ENCODE measurements at places on chromosomes 3 and 15.
A peak's percentile ranks its signal among the peaks of the same experiment; 100 is the strongest.

- DNase-seq: no peak
These were observed 6.9 kb downstream of the TNIK start for GRCh38 chr3:171453180-171453886.

DNA sequence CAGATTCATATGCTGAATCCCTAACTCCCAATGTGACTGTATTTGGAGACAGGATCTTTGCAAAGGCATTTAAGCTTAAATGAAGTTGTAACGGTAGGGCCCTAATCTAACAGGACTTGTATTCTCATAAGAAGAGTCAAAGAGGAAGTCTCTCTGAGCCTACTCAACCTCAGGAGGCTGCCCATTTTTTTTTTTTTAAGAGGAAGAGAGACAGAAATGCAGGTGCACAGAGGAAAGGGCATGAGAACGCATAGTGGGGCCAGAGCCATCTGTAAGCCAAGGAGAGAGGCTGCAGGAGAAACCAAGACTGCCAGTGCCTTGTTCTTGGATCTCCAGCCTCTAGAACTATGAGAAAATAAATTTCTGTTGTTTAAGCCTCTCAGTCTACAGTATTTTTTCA is 28.4 kb downstream of the ZNF860 start:
- no peak for DNase-seq

DNA sequence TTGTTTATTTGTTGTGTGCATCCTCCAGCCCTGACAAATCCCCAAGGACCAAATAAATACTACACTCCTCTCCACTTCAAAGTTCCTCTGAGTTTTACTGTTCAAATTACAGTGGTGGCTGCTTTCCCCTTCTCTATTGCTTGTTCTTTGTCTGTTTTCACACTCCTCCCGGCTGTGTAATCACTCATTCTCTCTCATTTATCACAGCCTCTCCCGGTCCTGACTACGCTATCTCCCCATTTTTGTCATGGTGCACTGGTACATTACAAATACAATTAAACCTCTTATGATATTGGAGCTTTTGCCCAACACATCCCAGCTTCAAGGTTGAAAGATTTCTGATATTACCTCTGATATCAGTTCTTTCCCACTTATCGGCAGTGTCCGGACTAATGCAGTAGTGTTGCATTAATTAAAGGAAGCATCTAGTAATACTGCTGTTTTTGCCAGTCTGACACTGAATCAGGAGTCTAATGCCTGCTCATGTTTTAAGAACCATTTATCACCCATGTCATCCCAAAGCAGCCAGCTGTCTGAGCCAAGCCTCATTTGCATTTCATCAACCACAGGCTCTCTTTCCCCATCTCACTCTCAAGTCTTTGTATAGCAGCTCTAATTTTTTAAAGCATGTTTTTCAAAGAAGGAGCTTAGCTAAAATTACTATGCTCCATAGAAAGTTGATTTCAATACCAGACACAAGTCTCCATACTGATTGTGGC is 740.5 kb downstream of the ROBO2 start:
- DNase-seq: no peak

- DNase-seq: peak; percentile 28
These were observed 61.5 kb downstream of the CGGBP1 start for GRCh38 chr3:87997298-87997697.

- peak; percentile 12 for DNase-seq
These were observed 51.6 kb upstream of the BLM start for GRCh38 chr15:90665288-90666134.

DNA sequence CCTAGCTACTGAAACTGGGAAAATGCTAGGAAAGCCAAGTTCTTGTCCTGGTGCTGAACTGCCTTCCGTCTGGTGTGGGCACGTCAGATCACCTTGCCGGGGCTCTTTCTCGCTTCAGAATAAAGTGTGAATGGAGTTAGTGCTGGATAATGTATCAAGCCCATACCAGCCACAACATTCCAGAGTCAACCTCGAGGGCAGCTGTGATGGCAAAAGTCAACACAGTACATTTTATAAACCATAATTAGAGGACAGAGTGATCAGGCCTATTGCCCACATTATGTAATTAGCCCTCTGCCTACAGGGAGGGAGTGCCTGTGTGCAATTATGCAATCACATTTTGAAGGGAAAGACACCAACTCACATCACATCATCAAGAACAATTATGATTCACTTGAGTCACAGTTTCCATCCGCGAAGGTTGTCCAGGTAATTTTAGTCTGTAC is 165.2 kb downstream of the RORA start:
- no peak for DNase-seq

- no peak for DNase-seq
These were observed 52.5 kb downstream of the PIAS1 start for GRCh38 chr15:68106656-68107055.

- no peak for DNase-seq
These were observed 86.2 kb downstream of the SEC22A start for GRCh38 chr3:123287962-123288302.

DNA sequence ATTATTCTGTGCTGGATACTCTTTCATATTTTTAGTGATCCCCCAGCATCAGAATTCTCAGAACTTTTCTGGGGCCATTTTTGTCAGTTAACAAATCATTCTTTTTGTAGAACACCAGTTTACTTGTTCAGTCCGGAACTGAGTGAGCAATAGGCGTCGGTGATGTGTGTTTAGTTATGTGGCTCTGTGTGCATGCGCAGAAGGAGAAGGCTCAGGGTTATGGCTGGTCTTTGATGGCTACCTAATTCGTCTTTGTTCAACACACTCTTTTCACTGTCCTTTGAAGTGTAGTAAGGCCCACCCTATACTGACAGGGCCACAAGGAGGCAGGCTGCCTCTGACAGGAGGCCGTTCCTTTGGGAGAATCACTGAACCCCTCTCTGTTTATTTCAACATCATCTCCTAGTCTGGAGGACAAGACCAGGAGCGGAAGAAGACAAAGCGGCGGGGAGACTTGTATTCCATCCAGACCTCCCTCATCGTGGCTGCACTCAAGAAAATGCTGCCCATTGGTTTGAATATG is 158.2 kb upstream of the CHRM5 start:
- no peak for DNase-seq

Measured in activated T-helper 9 cell treated with anti-CD3 and anti-CD28 coated beads, Interleukin-2, amount 50 U/mL, for 16 hours (primary cell).